CD4-positive, alpha-beta T cell (primary cell): ENCODE measurements at places on chromosomes 1 and 21.

DNA sequence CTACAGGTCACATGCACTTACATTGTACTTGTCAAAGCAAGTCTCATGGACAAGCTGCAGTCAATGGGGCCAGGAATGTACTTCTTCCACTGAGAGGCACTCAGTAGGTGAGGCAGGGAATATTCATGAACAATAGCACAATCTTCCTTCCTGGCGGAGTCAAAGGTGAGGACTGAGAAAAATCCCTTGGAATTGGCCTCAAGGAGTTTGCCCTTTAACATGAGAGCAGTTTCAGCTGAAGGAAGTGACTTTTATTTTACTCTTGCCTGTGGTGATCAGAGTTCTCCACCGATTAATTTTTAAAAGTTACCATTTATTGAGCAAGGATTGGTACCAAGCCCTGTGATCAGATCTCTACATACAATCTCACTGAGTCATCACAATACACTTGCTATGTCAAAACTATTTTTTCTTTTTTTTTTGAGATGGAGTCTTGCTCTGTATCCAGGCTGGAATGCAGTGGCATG, 11.2 kb upstream of the AK2 start:
- H3K36me3 ChIP-seq, result no peaks in the 10 kb centered on the region
- H3K27me3 ChIP-seq, result no peaks in the 10 kb centered on the region
- H3K4me3 ChIP-seq, result no peak overlapping the region
- H3K27ac ChIP-seq, result no peak overlapping the region
- peaks cover 8% of the 10 kb centered on the region for H3K4me1 ChIP-seq
- no peak for DNase-seq

- H3K4me3 ChIP-seq, result no peak overlapping the region
- H3K27me3 ChIP-seq, result peaks cover 5% of the 10 kb centered on the region
- DNase-seq, result no peak
- H3K4me1 ChIP-seq, result no peaks in the 10 kb centered on the region
- H3K27ac ChIP-seq, result no peak overlapping the region
These were observed 70.1 kb downstream of the EPHB2 start for GRCh38 chr1:22780696-22781095.

GRCh38 chr1:153633161-153633753, 609 bp upstream of the CHTOP start:
- peaks cover 26% of the 10 kb centered on the region for H3K36me3 ChIP-seq
- H3K4me3 ChIP-seq, result peak overlapping the region; percentile 83
- H3K27ac ChIP-seq, result no peak overlapping the region
- H3K27me3 ChIP-seq, result no peaks in the 10 kb centered on the region
- H3K4me1 ChIP-seq, result peaks cover 33% of the 10 kb centered on the region

DNA sequence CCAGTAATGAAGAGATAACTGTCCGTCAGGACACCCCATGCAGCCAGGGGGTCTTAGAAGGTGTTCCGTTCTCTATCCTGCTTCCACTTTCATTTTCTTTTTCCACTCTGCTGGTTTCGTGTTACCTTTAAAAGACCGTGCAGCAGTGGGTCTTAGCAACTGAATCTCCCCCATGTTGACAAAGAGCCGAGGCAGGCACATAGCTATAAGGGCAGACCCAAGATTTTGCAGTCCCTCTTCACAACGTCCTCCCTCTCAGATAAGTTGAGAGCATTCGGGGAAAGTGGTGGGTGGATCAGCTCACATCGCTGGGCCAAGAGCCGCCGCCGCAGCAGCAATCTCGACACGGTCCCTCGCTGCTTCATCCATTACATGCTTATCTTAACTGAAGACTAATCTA, 355.5 kb downstream of the LMO4 start:
- no peaks in the 10 kb centered on the region for H3K36me3 ChIP-seq
- H3K27me3 ChIP-seq, result no peaks in the 10 kb centered on the region
- no peaks in the 10 kb centered on the region for H3K4me1 ChIP-seq
- no peak overlapping the region for H3K27ac ChIP-seq
- no peak for DNase-seq

DNA sequence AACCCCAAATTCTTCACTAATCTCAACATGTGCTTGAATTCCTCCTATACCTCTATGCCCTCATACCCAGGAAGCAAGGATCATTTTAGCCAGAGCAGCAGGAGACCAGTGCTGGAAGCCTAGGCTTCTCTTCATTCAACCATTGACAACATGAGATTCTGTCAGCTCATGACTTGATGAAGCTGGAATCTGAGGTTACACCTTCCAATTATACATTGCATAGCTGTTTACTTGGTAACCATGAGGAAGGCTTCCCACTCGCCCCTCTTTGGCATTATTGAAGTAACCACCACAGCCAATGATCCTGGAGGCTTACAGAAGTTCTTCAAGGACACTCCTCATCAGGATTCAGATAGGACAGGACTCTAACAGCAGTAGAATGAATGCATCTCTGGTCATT, 160.3 kb downstream of the TPR start:
- no peaks in the 10 kb centered on the region for H3K4me1 ChIP-seq
- no peaks in the 10 kb centered on the region for H3K27me3 ChIP-seq
- no peak overlapping the region for H3K4me3 ChIP-seq
- DNase-seq, result no peak
- no peak overlapping the region for H3K27ac ChIP-seq
